ENCODE measurements at places on chromosomes 4 and X.

DNA sequence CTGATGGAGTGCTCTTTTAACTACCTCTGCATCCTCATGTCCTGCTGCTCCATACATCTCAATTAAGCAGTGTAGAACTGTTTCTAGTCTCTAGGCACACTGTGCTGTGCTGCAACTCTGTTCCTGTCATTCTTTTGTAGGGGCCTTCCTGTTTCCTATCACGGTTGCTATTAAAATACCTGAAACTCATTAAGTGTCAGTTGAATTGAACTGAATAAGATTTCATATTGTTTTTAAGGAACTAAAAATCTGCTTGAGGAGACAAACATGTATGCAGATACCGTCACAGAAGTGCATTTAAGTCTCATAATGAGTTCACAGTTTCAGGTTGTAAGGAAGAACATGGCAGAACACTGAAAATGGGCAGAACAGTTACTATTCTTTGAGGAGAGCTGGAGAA, 170.1 kb downstream of the LARP7 start:
- DNase-seq: no peak

- DNase-seq: peak; percentile 86
Observed at GRCh38 chr4:26787461-26788340, 72.9 kb upstream of the STIM2 start.

DNA sequence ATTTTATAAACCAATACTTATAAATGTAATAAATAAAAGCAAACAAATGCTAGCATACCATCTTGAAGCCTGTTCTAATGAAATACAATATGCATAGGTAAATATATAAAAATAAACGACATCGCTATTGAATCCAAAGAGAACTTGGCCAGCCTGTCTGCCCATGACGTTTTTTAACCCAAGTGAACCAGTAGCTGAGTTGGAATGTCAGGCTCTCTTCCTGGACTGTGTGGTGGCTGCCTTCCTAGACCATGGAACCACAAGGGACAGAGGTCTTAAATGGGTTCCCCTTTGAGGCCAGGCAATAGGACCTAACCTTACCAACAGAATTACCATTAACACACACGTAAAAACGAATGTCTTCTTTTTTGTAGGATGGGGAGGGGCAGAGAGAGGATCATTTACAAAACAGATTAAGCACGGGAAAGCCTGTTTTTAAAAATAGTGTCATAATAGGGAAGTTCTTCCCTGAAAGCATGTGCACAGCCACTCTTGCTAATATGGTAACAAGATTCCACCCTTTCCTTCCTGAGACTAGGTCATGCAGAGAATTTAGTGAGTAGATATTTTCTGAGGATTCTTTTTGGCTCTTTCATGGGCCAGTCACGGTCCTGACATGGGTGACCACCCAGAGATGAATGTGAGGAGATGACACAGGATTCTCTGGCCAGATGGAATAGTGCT, 69.4 kb upstream of the ACSL1 start:
- no peak for DNase-seq

DNA sequence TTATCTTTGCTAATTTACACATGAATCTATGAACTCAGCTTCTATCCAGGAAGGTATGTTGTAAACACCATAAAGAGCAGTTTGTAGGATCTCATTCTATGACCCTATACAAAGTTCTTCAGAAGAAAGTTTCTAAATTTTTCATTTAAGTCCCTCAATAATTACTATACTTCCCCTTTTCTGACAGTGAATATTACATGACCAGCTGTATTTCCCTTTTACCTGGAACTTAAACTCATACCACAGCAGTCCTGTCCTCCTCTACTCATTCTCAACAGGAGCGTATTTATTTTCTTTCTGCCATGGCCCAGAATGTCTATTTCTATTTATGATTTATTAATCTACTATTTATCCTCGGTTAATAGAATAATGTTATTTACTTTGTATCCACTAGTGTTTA, 15.8 kb downstream of the RASGEF1B start:
- DNase-seq: no peak

GRCh38 chrX:1475881-1476280, 23.2 kb upstream of the ASMTL start:
- DNase-seq: no peak

- DNase-seq: no peak
Observed at GRCh38 chr4:82681754-82682153, 116.8 kb downstream of the SCD5 start.

- DNase-seq: no peak
Observed at GRCh38 chr4:48081196-48081595, 52.9 kb downstream of the TXK start.

GRCh38 chr4:156593464-156593863, 378.1 kb downstream of the PDGFC start:
- no peak for DNase-seq

DNA sequence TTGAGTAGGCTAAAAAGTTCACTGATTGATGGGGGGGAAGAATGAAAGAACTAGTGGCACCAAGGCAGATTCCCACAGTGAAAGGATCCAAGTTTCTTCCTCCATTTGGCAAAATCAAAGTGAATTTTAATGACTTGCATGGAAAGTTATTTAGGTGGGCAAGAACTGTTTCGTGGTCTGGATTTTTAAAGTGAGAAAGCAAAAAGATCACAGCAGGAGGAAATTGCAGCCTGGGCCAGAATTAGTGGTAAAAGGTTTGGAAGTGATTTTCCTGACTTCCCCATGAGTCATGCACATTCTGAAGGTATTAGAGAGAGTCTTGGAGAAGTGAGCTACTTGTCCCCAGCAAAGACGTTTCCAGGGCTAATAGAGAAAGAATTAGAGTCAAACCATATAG, 207.8 kb downstream of the ANTXR2 start:
- peak; percentile 44 for DNase-seq

DNA sequence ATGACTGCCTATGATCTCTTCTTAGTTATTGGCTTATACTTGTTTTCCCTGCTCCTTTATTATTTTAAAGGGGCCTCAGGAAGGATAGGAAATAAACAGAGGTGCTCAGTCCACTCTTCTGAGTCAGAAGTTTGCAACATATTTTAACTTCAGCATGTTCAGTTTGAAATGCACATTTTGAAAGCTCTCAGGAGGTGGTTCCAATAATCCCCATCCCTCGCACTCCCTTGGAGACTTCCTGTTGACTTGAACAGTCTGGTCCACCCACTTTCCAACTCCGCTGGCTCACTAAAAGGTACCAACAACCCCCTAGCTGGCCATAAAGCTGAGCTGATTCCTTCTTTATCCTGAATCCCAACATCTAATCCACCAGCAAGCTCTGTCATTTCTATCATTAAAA, 78.3 kb upstream of the DUSP21 start:
- no peak for DNase-seq

DNA sequence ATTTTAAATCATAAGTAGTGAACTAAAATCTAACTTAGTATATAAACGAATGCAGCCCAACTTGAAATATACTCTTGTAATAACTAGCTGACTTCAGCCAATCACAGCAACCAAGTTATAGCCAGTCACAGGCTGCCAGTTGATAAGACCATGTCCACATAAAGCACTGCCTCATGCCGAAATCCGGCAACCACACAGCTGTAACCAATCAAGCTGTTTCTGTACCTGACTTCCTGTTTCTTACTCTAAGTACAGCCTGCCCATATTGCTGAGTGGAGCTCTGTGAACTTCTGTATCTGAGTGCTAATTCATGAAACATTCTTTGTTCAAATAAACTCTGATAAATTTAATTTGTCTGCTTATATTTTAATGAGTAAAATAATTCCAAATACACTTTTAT, 805.3 kb upstream of the EPHA5 start:
- peak; percentile 3 for DNase-seq

DNA sequence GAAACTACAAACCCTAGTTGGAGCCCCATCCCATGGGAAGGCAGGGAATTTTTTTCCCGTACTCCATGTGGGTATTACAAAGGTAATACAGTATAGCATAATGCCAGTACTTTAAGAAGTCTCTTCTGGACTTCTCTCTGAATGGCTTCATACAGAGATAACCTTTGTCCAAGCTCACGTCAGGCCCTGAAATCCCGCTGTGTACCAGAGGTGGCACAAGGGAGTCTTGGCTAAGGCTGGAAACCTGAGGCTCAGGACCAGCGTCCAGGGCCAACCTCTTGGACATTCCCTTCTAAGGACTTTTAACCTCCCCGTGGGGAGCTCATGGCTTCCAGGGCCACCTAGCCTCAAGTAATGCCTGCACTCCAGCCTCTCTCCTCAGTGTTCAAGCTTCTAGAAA, 338.9 kb upstream of the FAM241A start:
- peak; percentile 19 for DNase-seq

DNA sequence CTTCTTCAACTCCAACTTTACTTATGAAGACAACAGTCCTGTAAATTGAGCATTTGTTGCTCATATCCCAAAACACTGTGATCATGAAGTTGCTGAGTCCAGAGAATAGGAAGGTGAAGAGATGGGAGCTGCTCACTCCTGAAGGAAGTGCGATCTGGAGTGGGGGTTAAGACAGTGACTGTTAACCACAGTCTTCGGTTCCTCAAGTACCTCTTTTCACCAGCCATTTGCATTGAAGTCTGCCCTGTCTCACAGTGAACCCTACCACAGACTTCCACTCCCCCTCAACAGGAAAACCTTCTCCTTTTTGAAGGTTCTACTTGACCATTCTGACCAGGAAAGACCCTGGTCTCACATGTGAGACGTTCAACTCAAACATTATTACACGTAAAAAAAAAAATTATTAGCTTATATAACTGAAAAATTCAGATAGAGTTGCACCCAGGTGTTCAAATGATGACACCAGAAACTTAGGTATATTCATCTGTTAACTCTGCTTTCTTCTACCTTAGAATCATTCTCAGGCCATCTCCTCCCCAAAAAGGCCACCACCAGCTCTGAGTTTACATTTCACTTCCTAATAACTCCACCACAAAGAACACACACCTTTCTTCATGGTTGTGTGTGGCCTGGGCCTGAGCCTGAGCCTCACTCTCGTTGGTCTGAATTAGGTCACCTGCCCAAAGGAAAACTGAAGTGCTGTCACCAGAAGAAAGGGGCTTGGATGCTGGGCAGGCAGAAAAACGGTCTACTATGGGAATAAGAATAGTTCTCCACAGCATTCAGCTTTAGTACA, 199.2 kb downstream of the DCTD start:
- no peak for DNase-seq

DNA sequence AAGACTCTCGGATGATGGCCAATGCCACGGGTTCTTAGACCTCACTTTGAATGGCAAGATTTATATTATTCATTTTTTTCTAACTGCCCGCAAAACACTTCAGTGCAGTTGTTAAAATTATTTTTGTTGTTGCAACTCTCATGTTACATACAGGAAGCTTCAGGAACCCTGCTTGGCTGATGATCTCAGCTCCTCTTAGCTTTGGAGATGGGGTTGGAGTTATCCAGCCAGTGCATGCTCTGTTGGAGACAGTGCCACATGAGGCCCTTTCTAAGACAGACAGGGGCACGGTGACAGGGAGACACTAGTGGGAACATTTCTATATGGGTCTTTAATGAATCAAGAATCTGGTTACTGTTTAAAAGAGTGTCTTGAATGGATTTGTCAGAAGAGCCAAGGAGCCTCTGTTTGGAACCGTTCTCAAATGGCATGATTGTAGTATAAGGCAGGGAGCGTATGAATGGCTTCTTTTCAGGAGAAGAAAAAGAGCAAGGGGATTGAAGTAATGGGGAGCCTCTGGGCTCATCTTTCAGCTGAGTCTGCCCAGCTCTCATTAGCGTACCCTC, 61.9 kb upstream of the ENPP6 start:
- DNase-seq: no peak

GRCh38 chrX:82384401-82384800, 1123.7 kb upstream of the POU3F4 start:
- no peak for DNase-seq

GRCh38 chr4:185597532-185598188, 62.4 kb upstream of the PDLIM3 start:
- peak; percentile 47 for DNase-seq

GRCh38 chrX:110015915-110016314, 13.0 kb downstream of the TMEM164 start:
- no peak for DNase-seq

DNA sequence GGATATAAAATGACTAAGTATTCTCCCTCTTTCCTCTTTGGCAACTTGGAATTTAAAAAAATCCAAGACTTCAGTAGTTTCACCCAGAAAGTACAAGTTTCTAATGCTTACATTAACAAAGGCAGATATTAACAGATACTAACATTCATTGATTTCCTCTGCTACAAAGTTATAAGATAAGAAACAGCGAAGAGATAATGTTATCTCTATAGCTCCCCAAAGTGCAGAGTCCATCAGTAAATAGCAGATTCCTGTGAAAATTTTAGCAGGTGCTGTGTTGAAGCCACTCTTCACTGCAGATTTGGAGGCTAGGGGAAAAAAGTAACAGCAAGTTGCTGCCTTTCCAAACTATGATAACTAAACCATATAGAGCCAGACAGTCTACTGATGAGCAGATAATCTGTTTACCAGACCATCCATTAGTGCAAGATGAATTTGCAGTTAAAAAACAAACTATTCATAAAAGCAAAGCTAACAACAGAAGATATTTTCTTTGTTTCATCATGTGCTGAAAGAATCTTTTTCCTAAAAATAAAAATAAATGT, 3.3 kb upstream of the CAMK2D start:
- DNase-seq: no peak

DNA sequence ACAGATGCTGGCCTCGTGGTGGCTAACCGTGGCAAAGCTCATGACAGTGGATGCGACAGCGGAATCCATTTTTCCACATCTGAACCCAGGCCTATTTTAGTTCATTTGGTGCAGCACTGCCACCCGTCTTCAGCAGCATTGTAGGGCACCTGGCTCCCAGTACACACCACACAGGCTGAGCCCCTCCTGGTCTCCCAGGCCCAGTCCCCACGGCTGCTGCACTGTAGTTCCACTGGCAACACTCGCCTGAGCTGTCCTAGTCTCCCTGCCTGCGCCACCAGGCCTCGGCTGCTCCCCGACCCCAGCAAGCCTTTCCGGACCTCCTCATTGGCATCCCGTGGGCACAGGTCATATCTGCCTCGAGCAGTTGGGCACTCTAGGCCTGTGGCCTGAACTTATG, 76.2 kb downstream of the MTMR1 start:
- no peak for DNase-seq

DNA sequence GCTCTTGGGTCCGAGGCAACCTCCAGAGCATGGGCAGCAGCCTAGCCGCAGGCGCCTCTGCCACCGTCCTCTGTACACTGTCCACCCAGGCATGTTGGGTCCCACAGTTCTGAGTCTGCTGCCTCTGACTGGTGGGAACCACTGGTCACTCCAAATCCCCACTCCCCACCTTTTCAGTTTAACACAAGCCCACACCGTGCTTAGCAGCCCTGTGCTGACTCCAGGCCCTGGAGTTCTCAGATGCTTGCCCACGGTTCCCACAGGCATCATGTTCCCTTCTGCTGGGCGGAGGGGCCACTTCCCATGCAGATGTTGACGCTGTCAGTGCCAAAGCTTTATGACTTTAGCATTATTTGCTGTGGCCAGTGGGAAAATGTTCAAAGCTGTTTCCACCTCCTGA, 104.5 kb downstream of the SCD5 start:
- DNase-seq: peak; percentile 30

- DNase-seq: no peak
Observed at GRCh38 chr4:164440199-164440598, 313.7 kb upstream of the SMIM31 start.

- DNase-seq: peak; percentile 16
Observed at GRCh38 chr4:87049508-87049907, 114.7 kb downstream of the AFF1 start.
